ENCODE measurements at places on chromosomes 7 and 10. TPM values are rescaled to one million over a fixed set of nuclear protein-coding genes. Genes with fewer than 3 reads are reported as not detected.

GNAT3 gene
- total RNA-seq, result 0.19 TPM

DNA sequence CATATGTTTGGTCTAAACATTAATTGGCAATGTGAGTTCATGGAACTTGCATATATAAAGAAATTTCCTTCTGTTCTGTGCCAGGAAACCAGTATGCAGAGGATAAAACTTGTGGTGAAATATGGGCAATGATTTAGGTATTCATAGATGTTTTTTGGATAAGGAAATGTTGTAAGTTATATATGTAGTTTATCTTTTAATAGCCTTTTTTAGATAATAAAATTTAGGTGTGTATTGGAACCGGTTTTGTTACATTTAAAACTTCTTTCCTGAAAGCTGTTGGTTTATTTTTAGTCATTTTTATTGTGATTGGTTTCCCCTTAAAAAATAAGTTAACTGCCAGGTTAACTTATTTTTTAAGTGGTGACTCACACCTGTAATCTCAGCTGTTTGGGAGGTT, 22.1 kb downstream of the TAX1BP1 start:
- DNase-seq, result no peak
- H3K4me1 ChIP-seq, result no peaks in the 10 kb centered on the region
- H3K4me3 ChIP-seq, result no peak overlapping the region

GRCh38 chr7:23004247-23004520, 9.7 kb downstream of the HYCC1 start:
- H3K4me1 ChIP-seq, result no peaks in the 10 kb centered on the region
- H3K27ac ChIP-seq, result no peak overlapping the region

GRCh38 chr7:124022551-124022950, 10.3 kb downstream of the TMEM229A start:
- no peaks in the 10 kb centered on the region for H3K4me1 ChIP-seq
- H3K27ac ChIP-seq, result no peak overlapping the region
- no peak overlapping the region for H3K4me3 ChIP-seq
- DNase-seq, result no peak
- H3K27me3 ChIP-seq, result no peaks in the 10 kb centered on the region
- no peaks in the 10 kb centered on the region for H3K36me3 ChIP-seq

Data from thymus (tissue), 14 donors.